ENCODE measurements at places on chromosomes 3 and 15. TPM values are rescaled to one million over a fixed set of nuclear protein-coding genes. Genes with fewer than 3 reads are reported as not detected.

FMN1 gene
- polyA plus RNA-seq: 0.27 TPM

HAUS2 gene
- 8.4 TPM for polyA plus RNA-seq

SLC30A4 gene
- polyA plus RNA-seq: under 0.01 TPM

GADL1 gene
- 0.09 TPM for polyA plus RNA-seq

ETV5 gene
- 13.1 TPM for polyA plus RNA-seq

BNC1 gene
- polyA plus RNA-seq: 0.53 TPM

CXCR6 gene
- polyA plus RNA-seq: not detected

MYL3 gene
- polyA plus RNA-seq: not detected

DAZL gene
- 1.7 TPM for polyA plus RNA-seq

FOXP1 gene
- polyA plus RNA-seq: 13.9 TPM

EXD1 gene
- polyA plus RNA-seq: 0.08 TPM

LYZL4 gene
- polyA plus RNA-seq: not detected

DNASE1L3 gene
- polyA plus RNA-seq: not detected

POPDC2 gene
- 1.2 TPM for polyA plus RNA-seq

CCR8 gene
- polyA plus RNA-seq: 0.35 TPM

TMEM108 gene
- polyA plus RNA-seq: 30.2 TPM

Data from H1 (cell line).